ENCODE measurements at places on chromosomes 13 and 19. TPM values are rescaled to one million over a fixed set of nuclear protein-coding genes. Genes with fewer than 3 reads are reported as not detected.
A peak's percentile ranks its signal among the peaks of the same experiment; 100 is the strongest.

The CYP4F2 gene
- not detected for total RNA-seq

The ZNF329 gene
- 6.8 TPM for total RNA-seq

The RASIP1 gene
- total RNA-seq = not detected

The KASH5 gene
- not detected for total RNA-seq

The ZNF382 gene
- 1.4 TPM for total RNA-seq

The MED25 gene
- total RNA-seq = 44.7 TPM

The POSTN gene
- total RNA-seq = 227 TPM

The FOXA3 gene
- total RNA-seq = not detected

The PTBP1 gene
- 421 TPM for total RNA-seq

The PSG6 gene
- 0.99 TPM for total RNA-seq

The ZNF544 gene
- total RNA-seq = 30.2 TPM

The KIR2DL3 gene
- total RNA-seq = not detected

The HTR2A gene
- 0.18 TPM for total RNA-seq

GRCh38 chr13:55745828-55746227 lies 1394.9 kb upstream of the PRR20A start:
- no peak for DNase-seq

DNA sequence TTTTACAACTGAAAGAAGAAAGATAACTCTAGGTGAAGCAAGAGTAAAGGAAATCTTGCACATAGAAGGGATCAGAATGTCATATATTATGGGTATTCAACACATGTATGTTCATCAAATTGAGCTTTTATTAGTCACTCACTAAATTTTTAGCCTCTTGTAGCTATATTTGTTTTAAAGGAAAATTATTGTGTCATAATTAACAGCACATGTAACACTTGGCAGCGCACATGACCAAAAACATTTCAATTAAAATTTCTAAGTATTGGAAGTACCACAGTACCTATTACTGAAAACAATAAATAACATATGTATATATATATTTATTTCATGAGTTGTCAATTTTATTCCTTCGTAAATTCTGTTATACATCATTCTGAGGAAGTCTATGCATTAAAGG lies 2800.4 kb downstream of the PCDH9 start:
- no peak for DNase-seq

DNA sequence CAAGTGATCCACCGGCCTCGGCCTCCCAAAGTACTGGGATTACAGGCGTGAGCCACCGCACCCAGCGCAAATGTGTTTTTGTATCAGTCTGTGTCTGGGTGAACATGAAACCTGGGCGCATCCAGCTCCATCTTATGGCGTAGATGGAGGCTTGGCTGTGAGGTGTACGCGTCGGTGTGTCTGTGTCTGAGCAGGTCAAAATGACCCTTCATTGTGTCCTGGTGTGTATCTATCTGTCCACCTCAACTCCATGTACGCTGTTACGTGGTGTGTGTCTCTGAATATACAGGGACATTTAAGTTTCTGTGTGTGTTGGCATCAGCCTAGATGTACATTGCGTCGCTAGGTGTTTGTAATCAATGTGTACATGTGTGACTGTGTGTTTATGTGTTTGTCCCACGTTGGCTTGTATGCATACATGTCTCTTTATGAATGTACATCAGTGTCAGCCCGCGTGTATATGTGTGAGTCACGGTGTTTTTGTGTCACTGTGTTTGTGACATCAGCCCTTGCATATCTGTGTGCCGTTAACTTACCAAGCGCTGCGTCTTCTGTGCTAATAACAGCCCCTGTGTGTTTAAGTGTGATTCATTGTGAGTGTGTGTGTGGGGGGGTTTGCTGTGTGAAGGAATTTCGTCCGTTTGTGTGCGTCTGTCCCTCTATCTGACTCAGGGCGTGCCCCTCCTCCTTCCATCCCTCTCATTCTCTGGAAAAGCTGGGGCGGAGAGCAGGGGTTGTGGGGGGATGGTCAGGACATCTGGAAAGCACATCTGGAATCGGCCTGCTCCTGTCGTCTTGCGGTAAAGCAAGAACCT lies 6.4 kb downstream of the AXL start:
- DNase-seq = peak; percentile 100

- DNase-seq = no peak
Measured at GRCh38 chr13:99251921-99252320, 6.3 kb downstream of the GPR18 start.

DNA sequence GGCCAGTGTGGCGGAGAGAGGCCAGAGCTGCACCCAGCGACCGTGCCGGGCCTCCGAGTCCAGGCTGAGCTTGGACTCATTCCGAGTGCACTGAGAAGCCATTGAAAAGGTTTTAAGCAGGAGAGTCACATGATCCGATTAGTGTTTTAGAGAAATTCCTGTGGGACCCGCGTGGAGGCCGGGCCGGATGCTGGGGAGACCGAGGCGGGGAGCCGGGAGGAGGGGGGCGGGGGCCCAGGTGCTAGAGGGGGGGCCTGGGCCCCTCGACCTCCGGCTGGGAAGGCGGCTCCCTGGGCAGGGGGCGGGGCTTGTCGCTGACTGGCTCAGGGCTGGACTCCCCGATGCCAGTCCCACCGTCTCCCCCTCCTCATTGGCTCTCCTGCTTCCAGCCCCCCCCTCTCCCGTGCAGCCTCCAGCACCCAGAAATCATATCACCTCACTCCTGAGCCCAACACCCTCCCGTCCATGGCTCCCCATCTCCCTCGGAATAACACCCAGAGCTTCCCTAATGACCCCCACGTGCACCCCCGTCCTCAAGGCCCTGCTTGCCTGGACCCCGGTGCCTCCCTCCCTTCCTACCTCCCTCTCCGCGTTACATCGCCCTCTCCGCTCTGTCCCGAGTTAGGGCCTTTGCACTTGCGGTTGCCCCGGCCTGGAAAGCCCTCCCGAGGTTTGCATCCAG lies 5.2 kb upstream of the ZNF579 start:
- peak; percentile 48 for DNase-seq

- DNase-seq = no peak
Measured at GRCh38 chr13:32022311-32022710, 9.3 kb upstream of the FRY start.

GRCh38 chr19:32935629-32936028 lies 36.1 kb downstream of the CEP89 start:
- DNase-seq = no peak

DNA sequence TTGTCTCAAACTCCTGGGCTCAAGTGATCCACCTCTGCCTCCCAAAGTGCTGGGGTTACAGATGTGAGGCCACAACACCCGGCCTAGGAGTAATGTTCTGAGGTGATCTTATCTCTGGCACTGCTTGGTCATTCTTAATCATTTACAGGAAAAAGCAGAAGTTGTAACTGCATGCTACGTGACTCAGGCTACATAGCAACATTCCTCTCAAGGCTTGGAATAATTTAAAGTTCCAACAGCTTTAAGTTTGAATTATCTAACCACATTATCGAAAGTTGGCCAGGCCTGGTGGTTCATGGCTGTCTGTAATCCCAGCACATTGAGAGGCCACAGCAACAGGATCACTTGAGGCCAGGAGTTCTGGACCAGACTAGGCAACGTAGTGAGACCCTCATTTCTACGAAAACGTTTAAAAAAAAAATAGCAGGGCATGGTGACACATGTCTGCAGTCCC lies 3.9 kb upstream of the B9D2 start:
- DNase-seq = peak; percentile 93

DNA sequence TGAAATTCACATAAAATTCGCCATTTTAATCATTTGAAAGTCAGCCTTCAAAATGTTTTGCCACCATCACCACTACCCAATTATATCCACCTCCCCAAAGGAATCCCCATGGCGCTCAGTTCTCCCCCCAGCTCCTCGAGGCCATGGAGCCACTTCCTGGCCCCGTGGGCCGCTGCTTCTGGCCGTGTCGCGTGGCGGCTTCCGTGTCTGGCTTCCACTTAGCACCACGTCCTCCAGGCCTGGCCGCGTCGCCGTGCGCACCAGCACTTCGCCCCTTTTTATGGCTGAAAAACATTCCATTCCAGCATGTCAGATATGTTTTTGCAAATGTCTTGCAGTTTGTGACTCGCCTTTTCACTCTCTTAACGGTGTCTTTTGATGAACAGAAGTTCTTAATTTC lies 46.7 kb upstream of the DCUN1D2 start:
- no peak for DNase-seq

DNA sequence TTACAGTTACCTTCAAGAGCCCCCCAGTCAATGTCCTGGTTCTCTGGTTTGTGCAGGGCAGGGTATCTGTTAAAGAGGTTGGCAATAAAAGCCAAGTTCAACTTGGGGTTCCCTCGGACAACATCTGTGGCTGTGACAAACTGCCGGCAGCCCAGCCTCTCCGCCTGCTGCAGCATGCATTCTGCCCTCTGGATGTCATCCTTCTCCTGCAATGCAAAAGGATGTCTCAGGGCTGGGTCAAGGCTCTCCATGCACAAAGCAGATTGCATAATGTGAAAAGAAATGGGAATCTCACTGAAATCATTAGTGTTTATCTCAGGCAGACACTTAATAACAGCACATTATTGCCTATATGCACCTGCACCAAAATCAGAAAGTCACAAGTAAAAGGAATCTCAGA lies 35.1 kb downstream of the LCP1 start:
- DNase-seq = peak; percentile 8

DNA sequence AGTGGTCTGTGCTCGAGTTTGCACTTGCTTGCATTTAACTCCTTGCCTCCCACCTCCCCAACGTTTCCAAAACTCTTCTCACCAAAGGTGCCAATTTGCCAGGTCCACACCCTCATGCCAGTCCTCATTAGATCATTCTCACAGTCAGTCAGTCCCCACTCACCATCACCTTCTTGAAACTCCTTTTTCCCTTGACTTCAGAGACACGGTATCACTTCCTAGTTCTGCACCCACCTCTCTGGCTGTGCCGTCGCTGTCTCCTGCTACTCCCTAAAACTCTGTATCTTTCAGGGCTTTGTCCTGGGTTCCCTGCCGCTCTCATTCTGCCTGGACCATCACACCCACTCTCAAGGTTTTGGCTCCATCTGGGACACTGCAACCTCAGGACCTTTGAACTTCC lies 19.6 kb downstream of the OLFM2 start:
- DNase-seq = no peak

DNA sequence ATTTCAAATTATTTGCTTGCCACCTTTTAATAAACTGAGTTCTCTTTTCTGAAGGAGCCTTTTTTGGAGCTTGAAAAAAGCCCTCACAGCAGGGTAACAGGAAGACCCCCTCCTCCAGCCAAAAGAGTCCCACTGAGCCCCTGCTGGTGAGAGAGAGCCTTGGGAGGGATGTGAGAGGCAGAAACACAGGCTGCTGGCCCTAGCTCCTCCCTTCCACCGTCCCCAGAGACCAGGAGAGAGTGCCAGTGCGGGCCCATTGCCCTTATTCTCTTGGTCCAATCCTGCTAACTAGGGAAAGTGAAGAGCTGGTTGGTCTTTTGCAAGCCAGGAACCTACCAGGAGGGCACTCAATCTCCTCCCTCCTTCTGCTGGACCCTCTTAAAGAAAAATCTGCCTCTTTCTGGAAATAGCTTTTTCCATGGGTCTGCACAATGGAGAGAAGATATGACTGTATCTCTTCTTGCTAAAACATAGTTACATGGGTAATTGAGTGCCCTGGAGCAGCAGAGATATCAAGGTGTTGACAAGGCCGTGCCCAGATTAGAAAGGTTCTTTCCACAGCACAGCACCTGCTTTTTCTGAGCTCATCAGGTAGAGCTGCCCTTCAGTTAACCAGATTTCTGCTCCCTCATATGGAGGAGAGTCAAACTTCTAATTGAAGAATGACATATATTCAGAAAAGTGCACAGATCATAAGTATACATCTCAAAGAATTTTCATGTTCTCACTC lies 113.9 kb downstream of the LRCH1 start:
- DNase-seq = no peak

- no peak for DNase-seq
Measured at GRCh38 chr19:35445826-35446593, 2.0 kb upstream of the FFAR2 start.

DNA sequence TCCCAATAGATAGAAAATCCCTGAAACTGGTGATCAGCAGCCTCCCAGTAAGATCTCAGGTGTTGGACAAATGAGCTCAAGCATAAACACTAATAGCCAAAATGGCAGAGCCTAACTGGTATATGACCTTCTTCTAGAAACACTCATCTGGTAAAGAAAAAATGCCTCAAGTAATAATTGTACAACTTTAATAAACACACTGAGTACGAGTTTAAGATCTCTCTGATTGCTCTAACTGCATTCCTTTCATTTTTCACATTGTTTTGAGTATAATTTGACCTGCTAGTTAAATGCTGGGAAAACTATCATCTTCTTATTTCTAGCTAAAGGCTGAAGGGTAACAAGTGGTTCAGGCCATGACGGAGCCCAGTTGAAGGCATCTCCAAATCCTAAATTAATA lies 2009.5 kb upstream of the PCDH20 start:
- DNase-seq = no peak

GRCh38 chr19:41795031-41795461 lies 1.3 kb upstream of the CEACAM3 start:
- peak; percentile 46 for DNase-seq

GRCh38 chr13:58843071-58843470 lies 1211.5 kb downstream of the PCDH17 start:
- no peak for DNase-seq

DNA sequence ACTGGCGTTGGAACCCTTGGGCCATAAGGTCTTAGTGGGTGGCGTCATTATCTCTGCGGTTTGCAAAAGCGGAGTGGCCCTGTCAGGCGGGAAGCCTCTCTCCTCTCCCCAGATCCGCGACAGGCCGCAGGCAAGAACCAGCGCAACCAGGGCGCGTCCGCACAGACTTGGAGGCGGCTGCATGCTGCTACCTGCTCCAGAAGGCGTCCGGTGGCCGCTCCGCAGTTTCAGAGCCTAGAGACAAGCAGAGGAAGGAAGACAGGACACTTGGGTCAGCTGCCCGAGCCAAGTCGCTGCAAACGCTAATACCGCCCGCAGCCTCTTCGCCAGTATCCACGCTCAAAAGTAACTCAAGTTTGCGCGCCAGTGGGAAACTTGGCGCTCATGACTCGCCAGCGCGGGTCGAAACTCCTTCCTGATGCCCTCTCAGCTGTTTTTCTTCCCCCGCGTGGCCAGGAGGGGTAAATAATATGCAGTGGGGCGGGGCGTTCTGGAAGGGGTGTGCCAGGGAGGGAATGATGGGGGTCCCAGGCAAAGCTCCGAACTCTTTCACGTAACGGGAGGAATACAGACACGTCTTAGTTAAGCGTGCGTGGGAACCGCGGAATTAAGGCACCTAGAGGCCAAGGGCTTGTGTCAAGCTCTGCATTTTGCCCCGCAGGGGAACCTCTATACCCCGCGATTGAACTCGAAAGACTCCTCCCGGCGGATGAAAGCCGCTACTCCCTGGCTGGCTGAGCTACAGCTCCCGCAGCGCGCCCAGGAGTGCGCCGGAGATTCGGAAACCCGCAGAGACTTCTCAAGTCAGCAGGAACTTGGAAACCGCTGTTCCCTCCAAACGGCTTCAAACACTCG lies at the start of gene EDNRB:
TSS of gene EDNRB (minus strand) at position 441 of the 855 bp plus-strand sequence. CDS start at position 183, 258 bp downstream.
- DNase-seq = no peak

DNA sequence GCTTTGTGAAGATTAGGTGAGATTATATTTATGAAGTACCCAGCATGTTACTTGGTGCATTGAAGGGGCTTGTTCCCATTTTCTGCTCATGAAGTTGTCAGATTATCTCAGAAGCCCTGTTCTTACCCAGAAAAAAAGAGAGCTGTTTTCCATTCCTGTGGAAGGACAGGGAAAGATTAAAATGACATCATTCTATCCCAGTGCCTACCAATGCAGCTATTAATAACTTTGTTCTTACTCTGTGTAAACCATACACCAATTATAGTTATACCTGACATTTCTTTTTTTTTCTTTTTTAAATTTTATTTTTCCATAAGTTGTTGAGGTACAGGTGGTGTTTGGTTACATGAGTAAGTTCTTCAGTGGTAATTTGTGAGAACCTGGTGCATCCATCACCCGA lies 18.6 kb downstream of the ZNF507 start:
- DNase-seq = no peak

- DNase-seq = peak; percentile 6
Measured at GRCh38 chr13:45092663-45093062, 27.6 kb upstream of the GTF2F2 start.
